Stimulated activated CD8-positive, alpha-beta memory T cell treated with anti-CD3 and anti-CD28 coated beads, Interleukin-7, amount 100 ng/mL, for 4 hours (primary cell): ENCODE measurements at places on chromosomes 1 and 21.

- DNase-seq: no peak
Measured at GRCh38 chr1:98260412-98260811, 339.6 kb upstream of the DPYD start.

DNA sequence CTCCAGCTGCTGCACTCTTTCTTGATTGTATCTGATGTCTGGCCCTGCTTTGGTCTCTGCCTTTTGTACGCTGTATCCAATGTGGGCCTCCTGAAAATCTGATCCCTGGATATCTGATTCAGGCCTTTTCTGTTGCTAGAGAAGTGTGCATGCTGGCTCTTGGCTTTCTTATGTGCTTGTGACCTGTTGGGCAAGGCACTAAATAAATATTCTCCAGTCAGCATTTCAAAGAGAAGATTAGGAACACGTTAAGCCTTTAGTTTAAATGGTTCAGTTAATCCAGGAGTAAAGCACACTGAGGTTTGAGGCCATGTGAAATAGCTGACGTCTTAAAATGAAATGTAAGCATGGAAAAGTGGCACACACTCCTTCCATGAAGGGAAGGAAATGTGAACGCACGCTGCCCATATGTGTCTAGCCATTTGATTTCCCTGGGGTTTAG is 9.3 kb upstream of the F3 start:
- no peak for DNase-seq

DNA sequence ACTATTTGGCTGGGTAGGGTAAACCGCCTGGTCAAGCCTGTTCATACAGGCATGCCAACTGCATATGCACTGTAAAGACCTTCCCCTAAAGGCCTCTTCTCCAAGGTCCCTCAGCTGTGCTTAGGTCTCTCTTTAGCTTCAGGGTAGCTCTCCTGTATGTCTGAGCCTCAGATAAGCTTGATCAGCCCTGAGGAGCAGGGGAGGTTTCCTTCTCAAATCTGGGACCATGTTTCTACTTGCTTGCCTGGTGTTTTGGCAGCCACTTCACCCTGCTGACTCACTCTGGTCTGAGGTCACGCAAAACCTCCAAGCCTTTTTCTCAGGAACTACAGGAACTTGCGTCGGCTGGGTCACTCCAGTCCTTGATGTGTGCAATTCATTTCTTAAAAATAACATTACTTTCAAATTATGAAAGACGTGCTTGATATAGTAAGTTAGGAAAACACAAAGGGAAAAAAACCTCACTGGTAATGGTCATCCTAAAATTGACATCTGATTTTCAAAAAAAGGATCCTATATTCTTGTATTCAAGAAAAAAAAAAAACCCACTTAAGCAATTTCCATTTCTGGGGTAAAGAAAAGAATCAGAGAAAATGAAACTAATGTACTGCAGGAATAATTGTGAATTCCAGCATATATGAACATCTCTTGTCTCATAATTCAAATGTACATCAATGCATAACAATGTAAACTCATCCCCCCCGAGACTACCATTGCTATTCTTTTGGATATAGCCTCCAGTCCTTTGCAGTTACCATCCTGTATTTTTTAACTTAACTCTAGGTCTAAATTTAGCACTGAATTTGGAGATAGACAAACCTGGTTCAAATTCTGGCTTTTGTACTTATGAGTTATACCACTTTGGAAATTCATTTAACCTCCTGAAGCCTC is 24.8 kb upstream of the RNF19B start:
- no peak for DNase-seq

DNA sequence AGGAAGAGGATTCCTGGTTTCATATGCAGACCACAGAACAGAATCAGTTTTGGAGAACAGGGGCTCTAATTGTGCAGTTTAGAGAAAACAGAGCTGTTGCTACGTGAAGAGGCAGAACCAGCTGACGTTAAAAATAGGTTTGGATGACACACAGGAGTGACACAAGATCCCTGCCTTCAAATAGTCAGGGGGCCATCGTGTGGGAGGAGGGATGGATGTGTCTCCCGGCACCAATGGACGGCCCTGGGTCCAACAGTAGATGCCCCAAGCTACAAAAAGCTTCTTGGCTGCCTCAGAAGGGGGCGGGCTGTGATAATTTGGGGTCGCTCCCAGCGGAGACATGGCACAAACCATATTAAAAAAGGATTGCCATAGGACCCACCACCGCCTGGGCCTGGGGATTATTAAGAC is 87.8 kb downstream of the MRPL37 start:
- DNase-seq: no peak

- no peak for DNase-seq
Measured at GRCh38 chr21:29289317-29289716, 9.4 kb upstream of the BACH1 start.

DNA sequence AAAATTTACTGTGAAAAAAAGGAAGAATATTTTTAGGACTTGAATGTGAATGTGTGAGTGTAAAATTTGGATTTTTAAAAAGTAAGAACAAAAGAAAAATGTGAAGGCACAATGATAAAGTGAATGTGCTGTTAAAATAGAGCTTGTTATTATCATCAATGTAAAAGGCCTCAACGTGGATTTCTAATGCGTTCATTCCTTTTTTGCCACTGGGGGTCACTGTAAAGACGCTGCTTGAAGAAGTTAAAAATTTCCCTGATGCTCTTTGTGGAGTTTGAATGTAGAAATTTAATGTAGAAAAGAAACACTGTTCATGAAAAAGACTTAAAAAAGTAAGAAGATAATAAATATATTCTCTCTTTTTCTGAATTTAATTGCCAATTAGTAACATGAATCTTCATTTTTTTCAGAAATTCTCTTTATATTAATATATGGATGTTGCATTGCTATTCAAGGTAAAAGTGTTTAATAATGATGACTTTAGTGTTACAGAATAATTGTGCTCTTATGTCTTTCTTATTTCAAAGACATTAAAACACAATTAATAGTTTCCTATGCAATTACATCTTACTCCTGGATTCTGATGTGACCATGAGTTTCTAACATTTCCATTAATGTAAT is 161.5 kb downstream of the DNM3 start:
- DNase-seq: no peak

DNA sequence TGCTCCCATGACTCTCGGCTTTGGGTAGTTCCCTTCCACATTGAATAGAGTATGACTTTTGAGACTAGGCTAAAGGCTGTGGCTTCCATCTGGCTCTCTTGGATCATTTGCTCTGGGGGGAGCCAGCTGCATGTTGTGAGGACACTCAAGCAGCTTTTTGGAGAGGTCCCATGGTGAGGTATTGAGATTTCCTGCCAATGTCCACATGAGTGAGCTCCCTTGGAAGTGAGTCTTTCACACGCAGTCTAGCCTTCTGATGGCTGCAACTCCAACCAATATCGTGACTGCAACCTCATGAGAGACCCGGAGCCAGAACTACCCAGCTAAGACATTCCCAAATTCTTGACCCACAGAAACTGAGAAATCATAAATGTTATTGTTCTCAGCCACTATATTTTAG is 127.7 kb upstream of the KAZN start:
- no peak for DNase-seq

GRCh38 chr1:97983126-97983525 is 62.3 kb upstream of the DPYD start:
- DNase-seq: no peak

DNA sequence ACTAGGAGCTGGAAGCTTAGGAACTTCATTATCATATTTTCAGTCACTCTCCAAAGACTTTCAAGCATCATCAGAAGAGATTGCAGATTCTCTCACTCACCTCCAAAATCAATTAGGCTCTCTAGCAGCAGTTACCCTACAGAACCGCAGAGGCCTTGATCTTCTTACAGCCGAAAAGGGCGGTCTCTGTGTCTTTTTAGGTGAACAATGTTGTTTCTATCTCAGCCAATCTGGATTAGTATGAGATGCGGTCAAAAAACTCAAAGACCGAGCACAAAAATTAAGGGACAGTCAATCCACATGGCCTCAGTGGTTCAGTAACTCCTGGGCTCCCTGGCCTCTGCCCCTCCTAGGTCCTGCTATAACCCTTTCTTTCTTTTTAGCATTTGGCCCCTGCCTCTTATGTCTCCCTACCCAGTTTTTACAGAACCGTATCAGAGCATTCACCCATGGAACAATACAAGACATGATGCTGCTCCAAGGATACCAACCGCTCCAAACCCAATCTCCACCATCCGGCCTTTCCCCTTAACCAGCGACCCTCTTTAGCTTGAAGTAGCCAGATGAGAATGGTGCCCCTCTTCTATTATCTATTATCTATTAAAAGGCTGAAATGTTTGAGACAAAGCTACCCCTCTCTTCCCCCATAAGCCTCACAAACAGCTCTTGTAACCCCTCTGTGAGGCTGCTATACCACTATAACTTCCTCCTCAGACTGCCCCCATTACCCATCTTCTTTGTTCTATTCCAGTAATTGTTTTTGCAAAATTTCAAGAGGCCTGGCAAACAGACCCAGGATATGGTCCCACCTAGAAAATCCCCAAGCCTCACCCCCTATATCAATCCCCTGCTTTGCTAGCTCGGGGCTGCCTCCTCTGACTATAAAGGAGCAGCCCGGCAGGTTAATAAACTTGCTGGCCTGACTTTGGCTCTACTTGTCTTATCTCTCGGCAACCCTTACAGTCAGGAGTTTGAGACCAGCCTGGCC is 18.7 kb upstream of the CA6 start:
- no peak for DNase-seq

GRCh38 chr1:246372559-246372958 is 134.5 kb downstream of the SMYD3 start:
- DNase-seq: no peak

- DNase-seq: no peak
Measured at GRCh38 chr1:48547561-48548220, 75.7 kb upstream of the SPATA6 start.

DNA sequence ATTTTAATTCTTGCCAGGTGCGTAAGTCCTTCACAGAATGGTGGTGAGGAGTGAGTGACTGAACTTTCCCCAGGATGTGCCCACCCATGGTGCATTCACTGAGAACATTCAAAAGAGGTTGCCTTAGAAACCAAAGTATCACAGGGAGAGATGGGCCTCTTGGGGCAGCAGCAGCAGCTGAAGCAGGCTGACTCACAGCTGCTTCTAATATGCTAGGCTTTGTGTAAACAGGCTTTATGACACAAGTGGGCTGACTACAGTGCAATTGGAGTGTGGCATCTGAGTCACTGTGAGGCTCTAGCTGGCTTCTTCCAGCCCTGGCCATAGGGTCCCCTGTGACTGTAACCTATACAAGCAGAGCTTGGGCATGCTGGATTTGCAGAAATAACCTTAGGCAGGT is 12.6 kb downstream of the PIGP start:
- DNase-seq: no peak

- no peak for DNase-seq
Measured at GRCh38 chr1:95146637-95147036, 29.5 kb downstream of the TLCD4 start.
